Stimulated activated CD8-positive, alpha-beta memory T cell treated with anti-CD3 and anti-CD28 coated beads, Interleukin-2, amount 100 ng/mL, for 1 hour (primary cell): ENCODE measurements at places on chromosomes 4 and X.

GRCh38 chrX:1534301-1535168 lies 2.5 kb downstream of the P2RY8 start:
- no peak for DNase-seq

DNA sequence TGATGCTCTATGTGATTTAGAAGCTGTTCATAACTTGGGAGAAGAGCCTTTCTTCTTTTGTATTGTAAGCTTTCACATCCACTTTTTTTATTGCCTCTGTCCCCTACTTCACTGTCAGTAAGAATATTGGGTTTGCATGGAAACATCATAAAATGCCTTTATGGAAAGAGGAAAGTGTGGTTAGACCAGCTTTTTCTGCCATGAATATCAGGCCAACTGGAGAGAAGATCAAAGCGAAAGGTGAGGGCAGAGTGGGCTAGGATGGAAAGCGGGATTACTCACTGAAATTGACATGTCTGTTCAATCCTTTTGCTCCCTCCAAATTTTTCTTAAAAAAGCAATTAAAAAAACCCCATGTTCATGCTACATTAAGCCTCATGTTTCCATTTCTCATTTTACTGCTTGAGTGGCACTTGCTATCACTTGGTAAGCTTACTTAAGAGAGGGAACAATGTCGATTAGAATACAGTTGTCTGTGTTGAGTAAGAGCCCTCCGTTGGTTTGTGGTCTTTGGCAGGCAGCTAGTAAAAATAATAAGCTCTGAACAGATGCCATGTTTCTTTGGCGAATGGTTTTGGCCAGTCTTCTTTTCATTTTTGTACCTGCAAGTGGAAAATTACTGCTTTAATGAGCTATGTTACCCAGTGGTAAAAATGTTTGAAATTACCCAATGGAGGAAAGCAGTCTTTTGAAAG lies 35.9 kb downstream of the SUPT20HL1 start:
- no peak for DNase-seq

- no peak for DNase-seq
Observed at GRCh38 chrX:40170830-40171512, 73.2 kb upstream of the BCOR start.

- DNase-seq = no peak
Observed at GRCh38 chr4:11860996-11861395, 432.3 kb upstream of the HS3ST1 start.

DNA sequence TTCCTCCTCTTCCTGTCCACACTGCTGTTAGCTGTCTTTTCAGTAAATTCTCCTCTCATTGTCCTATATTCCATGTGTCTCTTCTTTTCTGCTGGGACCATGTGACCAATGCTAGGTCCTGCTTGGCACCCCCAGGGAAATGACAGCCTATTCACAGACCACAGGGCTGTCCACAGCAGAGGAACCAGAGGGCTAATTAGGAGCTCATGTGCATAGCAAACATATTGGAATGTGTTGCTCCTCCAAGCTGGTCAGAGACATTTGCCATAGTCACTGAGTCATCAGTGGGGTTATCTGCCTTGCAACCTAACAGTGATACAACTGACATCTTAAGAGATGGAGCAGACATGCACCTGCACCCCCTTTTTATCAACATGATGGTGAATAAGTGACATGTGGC lies 67.9 kb upstream of the PUDP start:
- DNase-seq = no peak

- no peak for DNase-seq
Observed at GRCh38 chr4:117549524-117549923, 464.1 kb upstream of the TRAM1L1 start.

GRCh38 chrX:103393487-103393886 lies 17.1 kb downstream of the BEX3 start:
- DNase-seq = no peak

DNA sequence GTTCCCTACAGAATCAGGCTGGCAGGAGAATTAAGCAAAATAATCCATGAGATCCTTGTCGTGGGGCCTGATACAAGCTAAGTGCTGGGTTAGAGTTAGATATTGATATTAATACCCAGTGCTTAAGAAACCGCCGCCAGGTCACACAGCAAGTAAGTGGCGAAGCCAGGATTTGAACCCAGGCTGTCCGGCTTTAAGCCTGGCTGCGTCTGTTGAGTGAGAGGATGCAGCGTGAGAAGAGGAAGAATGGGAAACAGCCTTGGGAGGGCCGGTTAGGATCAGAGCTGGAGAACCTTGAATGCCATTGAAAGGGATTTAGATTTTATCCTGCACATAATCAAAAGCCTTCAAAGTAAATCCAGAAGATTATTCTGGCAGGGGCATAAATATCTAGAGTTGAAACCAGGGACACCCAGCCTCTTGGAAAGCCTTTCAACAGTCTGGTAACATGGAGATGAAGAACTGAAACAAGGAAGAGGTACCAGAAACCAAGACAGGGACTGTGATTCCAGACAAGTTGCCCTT lies 64.8 kb upstream of the HELT start:
- DNase-seq = no peak

- no peak for DNase-seq
Observed at GRCh38 chr4:121789455-121789854, 11.7 kb upstream of the EXOSC9 start.

DNA sequence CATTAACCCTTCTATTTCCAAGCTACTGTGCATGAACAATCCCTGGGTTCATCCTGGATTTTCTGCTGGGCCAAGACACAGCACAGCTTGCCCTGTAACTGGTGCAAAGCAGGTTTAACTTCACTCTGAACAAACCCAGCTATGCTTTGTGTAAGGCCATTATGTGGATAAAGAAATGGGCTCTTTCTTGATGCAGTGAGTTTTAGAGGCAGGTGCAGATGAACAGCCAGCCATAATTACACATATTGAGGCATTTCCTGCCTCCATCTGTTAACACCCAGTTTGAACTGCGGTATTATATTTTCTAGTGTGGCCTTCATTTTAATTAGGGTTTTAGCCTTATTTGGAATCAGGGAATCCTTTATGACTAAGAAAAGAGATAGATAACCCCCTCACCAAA lies 68.7 kb upstream of the ARX start:
- DNase-seq = no peak

DNA sequence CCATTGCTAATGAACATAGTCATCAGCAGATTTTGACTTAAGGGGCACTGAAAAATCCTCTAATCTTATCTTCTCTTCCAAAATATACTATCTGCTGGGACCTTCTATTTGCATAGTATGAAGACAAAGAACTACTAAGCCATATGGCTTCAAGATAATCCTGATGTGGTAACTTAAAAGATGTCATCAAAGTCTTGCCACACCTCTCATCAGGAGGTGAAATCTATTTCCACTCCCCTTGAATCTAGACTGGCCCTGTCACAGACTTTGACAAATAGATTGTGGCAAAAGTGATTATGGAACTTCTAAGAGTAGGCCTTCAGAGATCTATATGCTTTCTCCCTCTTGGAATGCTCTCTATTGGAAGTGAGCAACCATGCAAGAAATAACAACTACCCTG lies 27.3 kb upstream of the TET2 start:
- DNase-seq = no peak

DNA sequence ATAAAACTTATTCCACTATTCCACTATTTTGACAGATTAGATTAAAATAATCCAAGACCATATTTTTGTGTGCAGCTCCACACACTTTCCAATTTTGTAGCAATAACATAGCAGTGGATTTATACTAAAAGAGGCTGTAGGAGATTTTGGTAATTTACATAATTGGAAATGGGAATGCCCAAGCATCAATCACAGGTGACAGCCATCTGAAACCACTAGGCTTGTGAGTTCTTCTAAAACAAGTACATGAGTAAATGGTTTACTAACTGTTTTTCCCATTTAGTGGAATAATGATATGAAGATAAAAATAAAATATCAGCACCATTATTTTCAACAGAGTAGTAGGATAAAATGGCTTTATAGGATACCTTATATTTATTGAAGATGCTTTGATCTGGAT lies 4.4 kb downstream of the ANK2 start:
- DNase-seq = no peak

DNA sequence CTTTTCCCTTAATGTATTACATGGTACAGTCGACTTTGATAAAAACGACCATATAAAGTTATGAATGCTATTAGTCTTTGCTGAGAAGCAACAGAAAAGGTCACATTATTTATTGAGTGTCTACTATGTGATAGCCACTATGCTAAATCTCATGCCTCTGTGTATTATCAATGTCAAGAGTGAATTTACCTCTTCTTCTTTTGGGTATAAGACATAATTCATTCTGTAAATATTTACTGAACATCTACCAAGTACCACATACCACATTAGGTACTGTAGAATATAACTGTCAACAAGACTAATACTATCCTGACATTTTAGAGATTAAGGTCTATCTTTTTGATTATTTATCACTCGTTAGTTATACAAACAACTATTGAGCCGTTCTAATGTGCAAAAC lies 268.7 kb upstream of the FTHL17 start:
- DNase-seq = no peak

DNA sequence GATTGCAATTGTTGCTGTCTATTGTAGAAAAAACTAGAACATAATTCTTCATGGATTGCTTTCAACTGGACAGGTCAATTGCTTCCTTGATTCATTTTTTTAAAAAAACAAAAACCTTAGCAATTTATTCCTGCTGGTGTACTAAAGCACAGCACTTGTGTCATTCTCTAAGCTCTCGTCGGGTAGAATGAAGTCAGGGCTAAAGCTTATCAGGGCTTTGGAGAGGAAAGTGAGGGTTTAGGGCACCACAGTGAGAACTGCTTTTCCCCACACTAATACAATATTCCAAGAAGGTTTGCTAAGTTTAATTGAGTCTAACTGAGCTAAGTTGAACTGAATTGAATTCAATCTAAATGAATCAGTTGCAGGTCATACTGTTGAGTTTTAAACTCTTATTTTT lies 76.4 kb upstream of the TLR3 start:
- DNase-seq = no peak

DNA sequence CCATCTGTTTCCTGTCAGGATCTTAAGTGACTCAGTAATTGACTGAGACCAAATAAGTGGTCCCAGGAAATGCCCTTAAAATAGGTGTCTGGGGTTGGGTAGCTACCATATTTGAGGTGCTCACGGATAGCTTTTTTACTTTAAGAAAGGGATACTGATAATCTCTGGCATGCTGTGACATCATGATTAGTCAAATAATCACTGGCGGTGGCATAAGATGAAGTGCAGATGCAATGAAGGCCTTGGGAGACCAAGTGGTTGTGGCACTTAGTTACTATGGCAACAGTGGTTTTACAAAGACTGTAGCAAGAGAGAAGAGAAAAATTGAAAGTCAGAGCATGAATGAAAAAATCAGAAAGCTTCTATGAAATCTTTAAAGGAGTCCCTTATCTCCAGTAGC lies 114.5 kb upstream of the SLIT2 start:
- DNase-seq = no peak

DNA sequence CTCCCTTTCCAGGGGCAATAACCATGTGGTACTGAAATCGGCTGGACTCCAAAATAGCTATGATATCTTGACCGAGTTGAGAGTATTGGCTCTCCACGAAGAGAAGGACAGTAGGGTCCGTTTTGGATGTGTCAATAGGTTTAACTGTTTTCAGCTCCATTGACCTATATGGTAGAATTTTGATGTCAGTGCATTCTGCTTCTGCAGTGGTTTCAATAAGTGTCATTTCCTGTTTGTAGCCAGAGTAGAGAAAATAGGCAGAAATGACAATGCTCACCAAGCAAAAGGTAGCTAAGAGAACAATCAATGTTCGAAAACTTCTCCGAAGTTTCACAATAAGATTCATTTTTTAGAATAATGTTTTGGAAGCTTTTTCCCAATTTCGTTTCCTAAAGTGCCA lies 36.7 kb downstream of the NDST4 start:
- DNase-seq = no peak

DNA sequence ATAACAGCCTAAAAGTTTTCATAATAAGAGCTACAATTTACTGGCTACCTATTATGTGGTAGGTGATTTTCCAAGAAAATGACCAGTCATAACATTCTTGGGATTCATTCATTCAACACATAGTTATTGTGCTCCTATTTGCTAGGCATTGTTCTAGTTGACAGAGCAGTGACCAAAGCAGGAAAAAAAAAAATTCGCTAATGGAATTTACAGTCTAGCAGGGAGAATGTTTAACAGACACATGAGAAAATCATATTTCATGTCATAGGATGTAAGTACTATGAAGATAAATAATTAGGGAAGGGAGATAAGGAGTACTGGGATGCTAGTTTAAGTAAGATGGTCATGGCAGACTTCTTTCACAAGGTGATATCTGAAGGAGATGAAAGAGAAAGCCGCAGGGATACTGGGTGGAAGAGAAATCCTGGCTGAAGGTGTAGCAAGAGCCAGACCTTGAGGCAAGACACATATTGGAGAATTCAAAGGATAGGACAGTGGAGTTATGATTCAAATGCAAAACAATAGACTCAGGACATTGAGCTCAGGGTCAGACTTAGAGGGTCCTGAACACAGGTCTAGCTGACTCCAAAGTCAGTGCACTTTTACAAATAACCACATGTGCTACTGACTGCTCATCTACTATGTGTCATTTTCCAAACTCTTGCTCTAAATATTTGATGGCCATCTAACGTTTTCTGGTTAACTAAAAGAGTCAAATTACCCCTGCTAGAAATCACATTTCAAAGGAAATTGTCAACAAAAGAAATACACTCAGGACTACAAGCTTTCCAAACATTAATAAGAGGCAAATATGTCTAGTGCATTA lies 20.4 kb downstream of the SPCS3 start:
- DNase-seq = no peak

- DNase-seq = no peak
Observed at GRCh38 chr4:81198609-81199008, 16.4 kb downstream of the PRKG2 start.

- DNase-seq = no peak
Observed at GRCh38 chr4:909821-910220, 22.3 kb downstream of the GAK start.

DNA sequence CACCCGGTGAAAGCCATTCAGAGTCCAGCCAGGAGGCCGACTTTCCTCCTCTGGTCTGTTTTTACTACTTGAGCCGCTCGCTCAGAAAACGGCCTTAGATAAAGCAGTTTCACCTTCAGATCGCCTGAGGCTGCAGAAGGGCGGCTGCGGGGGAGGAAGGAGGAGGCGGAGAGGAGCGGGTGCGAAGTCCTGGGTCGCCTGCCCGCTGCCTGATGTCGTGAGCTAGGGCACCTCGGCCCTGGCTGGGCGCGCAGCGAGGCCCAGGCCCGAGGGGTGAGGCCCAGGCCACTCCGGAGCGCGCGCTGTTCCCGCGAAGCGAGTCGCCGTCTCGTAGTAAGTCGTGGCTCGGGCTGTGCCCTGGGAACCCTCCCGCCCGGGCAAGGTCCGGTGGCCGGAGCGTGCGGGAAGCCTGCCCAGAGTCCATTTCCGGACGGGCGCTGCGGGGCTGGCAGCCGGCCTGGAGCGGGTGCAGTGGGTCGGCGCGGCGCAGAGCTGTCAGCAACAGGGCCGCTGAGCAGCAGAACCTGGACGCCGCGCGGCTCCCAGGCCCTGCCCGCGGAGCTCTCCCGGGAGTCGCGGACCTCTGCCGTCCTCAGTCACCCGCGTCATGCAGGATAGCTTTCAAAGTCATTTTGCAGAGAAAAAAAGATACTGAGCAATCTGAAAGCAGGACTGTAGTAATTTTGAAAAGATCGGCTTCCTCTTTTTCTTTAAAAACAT lies 18.6 kb downstream of the TRIM2 start:
- DNase-seq = no peak
